ENCODE measurements at places on chromosomes 3 and 15.

DNA sequence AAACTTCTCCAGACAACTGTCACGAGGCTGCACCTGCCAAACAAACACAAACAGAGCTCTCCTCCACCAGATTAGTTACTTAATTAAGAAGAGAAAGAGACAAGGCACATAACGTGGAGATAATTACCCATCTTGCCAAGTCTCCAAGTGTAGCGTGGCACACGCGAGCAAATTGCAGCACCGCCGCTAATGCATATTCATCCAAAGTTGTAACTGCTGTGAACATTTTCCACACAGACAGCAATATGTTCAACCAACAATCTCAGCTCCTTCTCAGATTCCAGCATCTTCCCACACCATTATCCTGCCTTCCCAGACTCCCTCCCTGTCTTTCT lies 309.6 kb upstream of the TLE3 start:
- DNase-seq, result no peak

GRCh38 chr3:49410846-49411534 lies 786 bp downstream of the RHOA start:
- no peak for DNase-seq

- no peak for DNase-seq
These were observed 126.3 kb upstream of the ABI3BP start for GRCh38 chr3:101119535-101119934.

DNA sequence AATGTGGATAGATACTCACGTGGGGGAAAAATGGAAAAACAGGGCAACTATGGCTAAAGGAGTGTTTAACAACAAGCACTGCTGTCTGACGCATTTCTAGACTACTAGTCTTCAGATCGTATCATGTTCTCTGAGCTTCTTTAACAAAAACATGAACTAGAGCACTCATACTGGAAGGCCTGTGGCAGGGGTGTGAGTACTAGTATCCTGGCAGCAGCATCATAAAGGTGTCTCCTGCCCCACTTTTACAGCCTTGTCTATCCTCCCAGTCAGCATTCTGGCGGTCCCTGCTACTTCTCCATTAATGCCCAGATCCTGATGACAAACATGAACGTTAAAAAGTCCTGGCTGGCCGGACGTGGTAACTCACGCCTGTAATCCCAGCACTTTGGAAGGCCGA lies 4.0 kb downstream of the FMN1 start:
- no peak for DNase-seq

DNA sequence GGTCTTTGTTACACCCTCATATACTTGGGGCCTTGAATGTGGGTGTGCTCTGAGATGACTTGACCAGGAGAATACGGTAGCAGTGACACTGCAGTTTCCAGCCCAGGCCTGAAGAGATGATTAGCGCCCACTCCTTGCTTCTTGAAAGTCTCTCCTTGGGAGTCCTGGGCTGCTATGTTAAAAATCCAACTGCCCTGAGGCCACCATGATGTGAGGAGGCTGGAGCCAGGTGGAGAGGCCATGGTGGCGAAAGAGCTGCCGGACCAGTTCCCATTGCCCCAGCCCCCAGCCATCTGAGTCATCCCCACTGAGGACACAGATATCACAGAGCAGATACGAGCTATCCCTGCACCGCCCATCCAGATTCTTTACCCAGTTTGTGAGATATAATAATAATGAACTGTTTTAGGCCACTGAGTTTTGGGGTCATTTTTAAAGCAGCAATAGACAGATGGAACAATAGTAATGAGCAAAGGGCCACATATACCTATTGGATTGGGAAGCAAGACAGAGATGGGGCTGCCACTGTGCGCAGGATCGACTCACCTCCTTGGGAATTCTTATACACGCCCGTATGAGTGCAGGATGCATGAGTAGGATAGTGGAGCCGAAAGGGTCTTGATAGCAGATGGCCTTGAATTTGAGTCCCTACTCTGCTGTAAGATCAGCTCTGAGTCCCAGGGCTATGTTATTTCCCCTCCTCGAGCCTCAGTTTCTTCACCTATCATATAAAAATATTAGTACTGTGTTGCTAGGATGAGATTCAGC lies 12.1 kb upstream of the GATA2 start:
- DNase-seq, result no peak

- DNase-seq, result no peak
These were observed 503 bp downstream of the HLTF start for GRCh38 chr3:149085828-149086231.

DNA sequence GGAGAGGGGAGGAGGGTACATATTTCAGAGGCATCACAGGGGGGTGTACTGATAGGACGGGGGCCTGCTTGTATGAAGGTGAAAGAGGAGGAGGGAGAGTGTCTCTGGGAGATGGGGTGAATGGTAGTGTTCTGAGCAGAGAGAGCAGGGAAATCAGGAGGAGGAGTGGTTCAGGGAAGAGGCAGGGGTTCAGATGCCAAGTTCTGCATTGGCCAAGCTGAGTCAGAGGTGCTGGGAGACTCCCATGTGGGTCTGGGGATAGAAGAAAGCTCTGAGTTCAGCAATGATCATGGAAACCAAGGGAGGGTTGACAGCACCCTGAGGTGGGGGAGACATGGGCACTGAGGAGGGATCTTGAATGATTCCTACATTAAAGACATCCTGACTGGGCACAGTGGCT lies 3.0 kb downstream of the CYP8B1 start:
- no peak for DNase-seq

DNA sequence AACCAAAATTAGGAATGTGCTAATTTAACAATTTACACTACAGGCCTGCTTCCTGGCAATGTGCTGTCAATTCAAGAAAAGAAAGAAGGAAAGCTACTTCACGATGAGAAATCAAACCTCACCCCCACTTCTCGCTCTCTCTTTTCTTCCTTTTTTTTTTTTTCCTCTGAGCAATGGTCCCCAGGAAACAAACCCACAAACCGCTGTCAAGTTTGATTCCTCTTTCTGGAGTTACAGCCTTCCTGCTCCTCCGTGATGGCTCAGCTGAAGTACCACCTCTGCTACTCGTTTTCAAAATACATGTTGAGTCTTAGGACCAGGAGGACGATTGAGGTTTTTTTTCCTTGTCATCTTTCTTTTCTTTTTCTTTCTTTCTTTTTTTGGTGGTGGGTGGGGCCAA lies 3.4 kb upstream of the TRIM71 start:
- no peak for DNase-seq

DNA sequence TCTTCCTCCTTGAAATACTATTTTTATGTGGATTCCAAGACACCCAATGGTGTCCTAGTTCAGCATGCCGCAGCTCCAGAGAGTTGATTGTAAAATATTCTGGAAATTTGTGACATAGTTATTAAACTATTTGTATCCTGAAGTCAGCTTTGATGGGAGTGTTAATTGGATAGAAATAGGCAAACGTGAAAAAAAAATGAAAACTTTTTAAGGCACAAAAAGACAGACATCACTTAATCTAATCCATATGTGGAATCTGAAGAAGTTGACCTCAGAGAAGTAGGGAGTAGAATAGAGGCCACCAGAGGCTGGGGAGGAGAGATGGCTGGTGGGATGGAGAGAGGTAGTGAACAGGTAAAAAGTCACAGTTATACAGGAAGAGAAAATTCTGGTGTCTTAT lies 704.2 kb downstream of the ROBO1 start:
- no peak for DNase-seq

Data from RKO (cell line).